ENCODE measurements at places on chromosomes 6 and 20.

DNA sequence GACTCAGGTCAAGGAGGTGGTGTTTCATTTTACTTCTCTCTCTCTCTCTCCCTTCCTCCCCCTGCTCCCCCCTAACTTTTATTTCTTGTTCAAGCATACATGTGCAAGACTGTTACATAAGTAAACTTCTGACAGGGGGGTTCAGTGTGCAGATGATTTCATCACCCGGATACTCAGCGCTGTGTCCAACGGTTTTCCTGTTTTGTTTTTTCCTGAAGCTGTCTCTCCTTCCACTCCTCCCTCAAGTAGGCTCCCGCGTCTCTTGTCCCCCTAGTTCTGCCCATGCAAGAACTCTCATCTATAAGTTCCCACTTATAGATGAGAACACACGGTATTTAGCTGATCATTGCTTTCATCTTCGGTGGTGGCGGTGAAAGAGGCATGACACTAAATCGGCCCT lies 751.9 kb upstream of the DEFB115 start:
- no peak for DNase-seq

GRCh38 chr20:12072954-12073264 lies 155.2 kb downstream of the BTBD3 start:
- DNase-seq, result no peak

GRCh38 chr20:16011056-16011455 lies 562.2 kb downstream of the KIF16B start:
- no peak for DNase-seq

GRCh38 chr20:3812975-3813847 lies 7.1 kb upstream of the AP5S1 start:
- no peak for DNase-seq

DNA sequence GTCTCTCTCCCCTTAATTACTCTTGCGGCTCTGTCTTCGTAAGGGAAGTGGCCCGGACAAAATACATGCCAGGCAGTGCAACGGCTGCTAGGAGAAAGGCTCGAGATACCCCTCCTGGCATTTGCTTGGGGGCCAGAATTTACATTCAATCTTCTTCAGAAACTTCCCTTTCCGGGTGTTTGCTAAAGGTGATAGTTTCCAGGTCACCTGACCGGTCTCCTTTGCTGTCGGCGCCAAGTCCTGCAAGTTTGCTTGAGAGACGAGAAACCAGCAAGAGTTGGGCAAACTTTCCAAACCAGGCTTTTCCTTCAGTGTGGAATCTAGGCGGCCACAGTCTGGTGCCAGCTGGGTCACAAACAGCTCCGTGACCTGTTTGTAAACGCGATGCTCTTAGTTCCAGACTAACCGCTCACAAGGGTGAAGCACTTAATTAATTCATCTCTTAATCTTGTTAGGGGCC lies 563 bp upstream of the SRSF3 start:
- no peak for DNase-seq

- no peak for DNase-seq
These were observed 30.7 kb upstream of the NT5E start for GRCh38 chr6:85419046-85419759.

DNA sequence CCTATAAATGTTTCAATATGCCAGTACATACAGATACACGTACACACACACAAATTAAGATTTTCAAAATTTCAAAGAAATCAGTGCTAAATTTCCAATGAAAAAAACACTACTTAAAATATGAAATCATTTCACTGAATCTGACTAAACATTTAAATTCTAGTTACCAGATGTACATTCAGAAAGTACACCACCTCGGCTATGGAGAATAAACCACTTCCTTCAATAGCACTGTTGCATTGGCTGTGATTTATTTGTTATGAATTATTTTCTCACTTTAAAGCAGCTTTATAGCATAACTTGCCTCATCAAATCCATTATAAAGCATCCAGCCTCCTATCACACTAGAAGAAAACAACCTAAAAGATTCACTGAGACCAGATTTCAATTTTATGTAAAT lies 36.6 kb downstream of the HBS1L start:
- no peak for DNase-seq

DNA sequence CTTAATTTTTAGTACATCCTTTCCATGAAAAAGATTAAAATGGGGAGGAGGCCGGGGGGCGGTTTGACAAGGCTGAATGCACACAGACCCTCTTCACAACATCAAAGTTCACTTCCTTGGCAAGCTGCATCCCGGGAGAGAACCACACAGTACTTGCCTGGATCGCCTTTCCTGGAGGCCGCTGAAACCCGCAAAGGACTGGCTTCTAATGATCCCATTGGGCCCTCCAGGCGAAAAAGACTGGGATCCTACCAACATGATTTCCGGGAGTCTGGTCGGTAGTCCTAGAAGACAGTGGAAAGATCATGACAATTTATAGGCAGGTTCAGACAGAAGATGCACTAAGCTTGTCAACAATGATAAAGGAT lies 60.2 kb downstream of the RIPOR2 start:
- DNase-seq, result no peak

DNA sequence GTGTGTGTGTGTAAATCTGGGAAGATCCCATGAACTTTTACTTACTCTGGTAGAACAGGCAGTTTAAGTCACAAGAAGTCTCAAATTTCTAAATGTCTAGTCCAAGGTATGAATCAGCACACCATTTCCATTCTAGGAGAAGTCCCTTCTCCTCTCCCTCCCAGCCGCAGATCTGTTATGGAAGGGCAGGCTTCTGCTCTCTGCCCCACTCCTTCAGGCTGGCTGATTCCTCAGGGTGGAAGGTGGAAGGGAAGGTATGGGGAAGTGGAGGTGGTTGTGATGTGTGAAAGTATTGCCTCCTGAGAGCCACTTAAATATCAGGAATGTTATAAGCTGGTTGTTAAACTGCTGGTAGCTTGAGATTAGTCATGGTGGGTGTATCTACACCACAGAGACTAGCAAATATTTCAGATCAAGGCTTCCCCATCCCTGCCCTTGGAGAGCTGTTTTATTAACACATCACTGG lies 44.5 kb upstream of the LAMA4 start:
- DNase-seq, result peak; percentile 13

DNA sequence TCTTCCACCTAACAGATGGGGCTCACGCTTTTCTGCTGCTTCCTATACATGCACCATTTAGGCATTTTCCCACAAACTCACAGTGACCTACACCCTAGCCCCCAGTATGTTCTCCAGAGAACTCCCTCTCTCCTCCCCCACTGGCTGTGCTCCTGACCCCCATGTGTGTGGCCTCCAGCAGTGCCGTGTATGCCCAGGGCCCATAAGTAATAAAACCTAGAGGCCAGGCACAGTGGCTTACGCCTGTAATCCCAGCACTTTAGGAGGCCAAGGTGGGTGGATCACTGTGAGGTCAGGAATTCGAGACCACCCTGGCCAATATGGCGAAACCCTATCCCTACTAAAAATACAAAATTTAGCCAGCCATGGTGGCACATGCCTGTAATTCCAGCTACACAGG lies 54.7 kb upstream of the NXT1 start:
- DNase-seq, result no peak

DNA sequence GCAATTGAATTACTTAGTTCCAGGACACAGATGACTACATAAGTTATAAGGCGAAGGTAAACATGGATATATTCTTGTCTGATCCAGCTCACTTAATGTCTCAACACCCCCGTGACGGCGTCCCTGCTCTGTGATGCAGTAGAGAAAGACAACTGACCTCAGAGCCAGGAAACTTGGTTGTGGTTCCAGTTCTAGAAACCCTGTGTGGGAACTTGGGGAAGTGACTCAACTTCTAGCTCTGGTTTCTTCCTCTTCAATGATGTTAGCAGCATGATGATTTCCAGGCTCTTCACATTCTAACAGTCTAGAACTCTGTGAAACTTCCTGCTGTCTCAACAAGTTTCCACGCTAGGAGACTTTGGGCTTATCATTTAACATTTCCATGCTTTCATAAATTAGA lies 18.4 kb downstream of the LAMA4 start:
- DNase-seq, result no peak

GRCh38 chr6:108798670-108799353 lies 49.4 kb upstream of the ARMC2 start:
- no peak for DNase-seq

DNA sequence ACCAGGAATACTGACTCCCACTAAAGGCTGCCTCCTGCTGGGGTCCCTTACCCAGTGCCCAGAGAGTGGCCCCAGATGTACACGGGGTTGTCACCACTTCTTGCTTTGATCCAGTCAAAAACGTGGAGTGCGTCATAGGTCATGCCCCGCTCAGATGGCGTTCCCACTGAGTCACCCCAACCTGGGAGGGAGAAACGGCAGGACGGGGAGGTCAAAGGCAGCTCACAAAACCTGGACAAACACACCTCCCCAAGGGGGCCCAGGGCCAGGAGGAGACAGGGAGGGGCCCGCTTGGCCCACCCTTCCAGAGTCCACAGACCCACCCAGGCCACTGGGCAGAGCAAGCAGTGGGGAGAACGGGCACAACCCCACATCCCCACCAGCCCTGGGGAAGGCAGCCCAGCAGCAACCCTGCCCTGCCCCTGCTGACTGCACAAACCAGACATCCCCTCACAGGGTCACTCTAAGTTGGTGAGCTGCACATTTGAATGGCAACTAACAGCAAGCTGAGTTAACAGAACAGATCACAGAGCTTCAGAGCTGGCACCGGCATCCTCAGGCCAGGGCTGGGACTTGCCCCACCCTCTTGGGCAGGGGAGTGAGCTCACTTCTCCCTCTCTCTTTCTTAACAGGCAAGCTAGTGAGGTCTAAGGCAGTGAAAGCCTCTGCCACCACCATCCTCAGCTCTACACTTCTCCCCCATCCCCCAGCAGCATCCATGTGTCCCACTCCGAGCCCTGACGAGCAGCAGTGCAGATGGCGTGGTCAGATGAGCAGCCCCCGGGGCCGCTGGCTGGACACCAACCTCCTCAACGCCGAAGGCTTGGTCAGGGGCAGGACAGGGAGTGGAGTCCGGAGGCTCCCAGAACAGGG lies 61.7 kb downstream of the PYGB start:
- peak; percentile 72 for DNase-seq

GRCh38 chr20:37533154-37533715 lies 5.6 kb upstream of the BLCAP start:
- DNase-seq, result no peak

GRCh38 chr6:14348389-14348788 lies 230.8 kb downstream of the CD83 start:
- DNase-seq, result no peak

DNA sequence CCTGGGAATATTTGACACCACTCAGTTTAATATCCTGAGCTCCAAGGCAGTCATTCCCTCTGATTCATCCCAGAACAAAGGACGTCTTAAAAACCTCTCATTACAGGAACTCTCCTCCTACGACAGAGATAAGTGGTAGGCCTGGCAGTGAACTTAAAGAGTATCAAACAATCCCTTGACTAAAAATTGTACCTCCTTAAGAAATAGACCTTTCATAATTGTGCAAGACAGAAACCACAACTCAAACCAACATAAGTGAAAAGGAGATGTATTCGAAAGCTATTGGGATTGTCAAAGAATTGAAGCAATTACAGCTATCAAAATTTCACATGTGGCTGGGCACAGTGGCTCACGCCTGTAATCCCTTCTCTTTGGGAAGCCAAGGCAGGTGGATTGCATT lies 19.1 kb upstream of the BNIP5 start:
- peak; percentile 98 for DNase-seq

DNA sequence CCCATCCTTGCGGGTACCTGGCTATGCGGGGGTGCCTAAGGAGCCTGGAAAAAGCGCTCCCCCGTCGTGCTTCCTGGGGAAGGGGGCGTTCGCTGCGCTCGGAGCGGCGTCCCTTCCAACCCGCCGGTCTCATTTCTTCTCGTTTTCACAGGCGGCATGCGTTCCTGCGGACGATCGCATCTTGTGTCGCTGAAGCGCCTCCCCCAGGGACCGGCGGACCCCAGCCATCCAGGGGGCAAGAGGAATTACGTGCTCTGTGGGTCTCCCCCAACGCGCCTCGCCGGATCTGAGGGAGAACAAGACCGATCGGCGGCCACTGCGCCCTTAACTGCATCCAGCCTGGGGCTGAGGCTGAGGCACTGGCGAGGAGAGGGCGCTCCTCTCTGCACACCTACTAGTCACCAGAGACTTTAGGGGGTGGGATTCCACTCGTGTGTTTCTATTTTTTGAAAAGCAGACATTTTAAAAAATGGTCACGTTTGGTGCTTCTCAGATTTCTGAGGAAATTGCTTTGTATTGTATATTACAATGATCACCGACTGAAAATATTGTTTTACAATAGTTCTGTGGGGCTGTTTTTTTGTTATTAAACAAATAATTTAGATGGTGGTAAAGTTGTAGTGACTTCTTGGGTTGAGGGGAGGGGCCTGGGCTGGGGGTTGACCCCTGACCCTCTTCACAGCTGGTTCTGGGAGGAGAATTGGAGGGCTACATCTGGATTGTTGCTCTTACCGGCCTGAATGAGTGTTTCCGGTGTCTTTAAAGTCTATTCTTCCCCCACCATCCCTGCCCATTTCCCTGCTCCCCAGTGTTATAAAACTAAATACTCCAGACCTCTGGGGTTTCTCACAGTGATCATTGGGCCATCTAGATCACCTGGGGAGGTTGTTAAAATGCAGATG lies 1.1 kb downstream of the ID1 start:
- DNase-seq, result no peak

DNA sequence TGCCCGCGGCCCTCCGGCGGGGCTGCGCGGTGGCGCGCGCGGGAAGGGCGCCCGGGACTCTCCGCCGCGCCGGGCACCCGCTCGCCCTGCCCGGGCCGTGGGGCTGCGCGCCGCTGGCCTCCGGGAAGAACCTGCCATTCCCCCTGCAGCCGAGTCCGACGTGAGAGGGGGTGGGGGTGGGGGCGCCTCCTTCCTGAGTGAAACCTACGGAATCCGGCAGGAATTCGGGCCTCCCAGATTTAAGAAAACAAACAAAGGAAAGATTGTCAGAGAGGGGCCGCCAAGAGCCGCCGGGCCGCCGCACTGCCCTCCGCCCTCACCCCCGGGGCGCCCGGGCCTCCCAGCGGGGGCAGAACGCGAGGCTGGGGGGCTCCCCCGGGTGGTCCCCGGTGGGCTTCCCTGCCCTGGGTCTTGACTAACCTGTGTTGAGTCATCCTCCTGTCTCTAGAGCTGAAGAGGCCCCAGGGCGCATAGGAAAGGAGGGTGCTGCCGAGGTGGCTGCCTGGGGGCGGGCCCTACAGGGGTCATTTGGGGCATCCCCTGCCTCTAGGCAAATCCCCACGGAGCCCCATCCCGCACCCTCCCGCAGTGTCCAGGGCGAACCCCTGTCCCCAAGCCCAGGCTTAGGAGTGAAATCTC lies 42.2 kb upstream of the FOXP4 start:
- peak; percentile 69 for DNase-seq

- DNase-seq, result no peak
These were observed 772.0 kb downstream of the HACE1 start for GRCh38 chr6:104087765-104088164.
